ENCODE measurements at places on chromosomes 2 and 18.

GRCh38 chr2:26558271-26559043, 80.5 kb upstream of the OTOF start:
- DNase-seq = no peak

DNA sequence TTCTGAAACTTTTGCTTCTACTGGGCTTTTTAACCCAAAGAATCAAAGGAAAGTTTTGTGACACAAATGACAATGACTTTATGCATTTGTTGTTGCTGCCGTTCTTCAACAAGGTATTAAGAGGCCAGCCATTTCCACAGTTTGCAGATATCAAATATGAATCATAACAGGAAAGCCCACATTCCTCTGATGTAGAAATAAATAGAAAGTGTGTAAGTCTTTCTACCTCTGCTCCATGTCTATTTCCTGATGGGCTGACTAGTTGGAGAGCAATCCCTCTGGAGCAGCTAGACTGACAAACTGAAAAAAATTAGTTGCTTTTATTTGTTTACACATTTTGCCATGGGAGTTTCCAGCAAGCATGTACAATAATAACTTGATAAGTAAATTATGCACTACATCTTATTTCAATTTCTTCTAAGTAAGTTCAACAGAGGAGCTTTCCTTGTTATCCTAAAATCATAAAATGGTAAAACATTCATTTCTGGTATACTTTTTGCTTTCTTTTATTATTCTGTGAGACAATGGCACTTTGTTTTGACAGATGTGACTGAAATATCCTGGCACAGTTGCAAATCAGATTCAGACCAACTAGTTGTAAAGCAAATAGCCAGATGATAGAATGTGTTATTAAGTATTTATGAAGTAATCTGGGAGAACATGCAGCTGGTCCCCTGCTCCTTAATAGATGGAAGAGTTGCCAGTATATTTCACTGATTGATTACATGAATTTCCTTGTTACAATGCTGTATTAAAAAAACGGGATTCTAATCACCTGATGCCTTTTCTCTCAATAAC, 266.7 kb downstream of the METTL4 start:
- DNase-seq = no peak

DNA sequence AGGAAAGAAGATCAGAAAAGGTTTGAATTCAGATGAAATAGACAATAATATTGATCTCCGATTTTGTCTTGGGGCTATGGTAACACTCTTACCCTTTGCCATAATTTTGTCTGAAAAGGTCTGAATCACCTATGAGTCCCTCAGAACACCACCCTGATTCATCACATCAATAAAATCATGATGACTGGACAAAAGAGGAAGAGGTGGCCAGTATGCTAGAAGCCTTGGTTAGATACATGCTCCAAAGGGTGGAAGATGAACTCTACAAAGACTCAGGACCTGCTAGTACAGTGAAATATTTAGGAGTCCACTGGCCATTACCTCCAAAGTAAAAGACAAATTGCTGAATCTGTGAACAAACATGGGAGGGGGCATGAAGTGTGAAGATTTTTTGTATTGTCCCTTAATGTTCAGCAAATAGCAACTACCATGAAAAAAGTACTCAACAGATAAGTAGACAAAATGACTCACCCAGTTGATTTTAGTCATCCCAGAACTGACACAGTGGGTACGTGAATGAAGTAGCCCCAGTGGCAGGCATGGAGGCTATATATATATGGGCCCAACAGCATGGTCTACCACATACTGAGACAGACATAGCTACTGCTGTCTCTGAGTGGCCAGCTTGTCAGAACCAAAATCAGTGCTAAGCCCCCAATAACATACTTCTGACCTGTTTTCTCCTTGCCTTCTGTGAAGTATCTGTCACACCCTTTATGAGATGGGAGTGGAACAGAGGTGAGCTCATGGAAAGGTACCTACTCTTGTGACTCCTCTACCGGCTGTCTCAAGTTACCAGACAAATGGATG, 36.5 kb upstream of the GLS start:
- DNase-seq = no peak

- no peak for DNase-seq
Measured at GRCh38 chr2:174510583-174511189, 23.9 kb upstream of the GPR155 start.

- DNase-seq = no peak
Measured at GRCh38 chr2:1936427-1936980, 192.2 kb upstream of the PXDN start.

DNA sequence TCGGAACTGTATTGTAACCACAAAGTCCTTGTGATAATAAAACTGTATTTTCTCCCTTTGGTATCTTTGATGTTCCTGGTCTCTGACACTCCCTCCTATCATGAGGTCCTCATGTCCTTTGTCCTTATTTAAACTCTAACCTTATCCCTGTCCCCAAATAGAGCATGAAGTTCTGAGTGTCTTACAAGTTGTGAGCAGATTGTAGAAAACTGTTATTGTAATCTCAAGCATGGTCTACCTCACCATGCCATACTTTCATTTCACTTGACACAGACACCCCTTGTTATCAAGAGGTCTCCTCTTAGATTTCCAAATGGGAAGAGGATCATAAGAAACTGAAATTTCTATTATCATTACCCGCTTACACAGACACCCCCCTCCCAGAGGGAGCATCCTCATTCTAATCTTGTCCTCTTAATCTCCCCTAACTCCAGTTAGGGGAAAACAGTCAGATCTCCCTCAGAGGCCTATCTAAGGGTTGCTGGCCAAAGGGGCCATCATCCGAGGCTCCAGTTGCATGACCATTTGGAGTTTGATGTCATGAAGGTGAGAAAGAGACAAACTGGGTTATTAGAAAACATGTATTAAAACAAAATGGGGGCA, 29.0 kb downstream of the MYO3B start:
- no peak for DNase-seq

DNA sequence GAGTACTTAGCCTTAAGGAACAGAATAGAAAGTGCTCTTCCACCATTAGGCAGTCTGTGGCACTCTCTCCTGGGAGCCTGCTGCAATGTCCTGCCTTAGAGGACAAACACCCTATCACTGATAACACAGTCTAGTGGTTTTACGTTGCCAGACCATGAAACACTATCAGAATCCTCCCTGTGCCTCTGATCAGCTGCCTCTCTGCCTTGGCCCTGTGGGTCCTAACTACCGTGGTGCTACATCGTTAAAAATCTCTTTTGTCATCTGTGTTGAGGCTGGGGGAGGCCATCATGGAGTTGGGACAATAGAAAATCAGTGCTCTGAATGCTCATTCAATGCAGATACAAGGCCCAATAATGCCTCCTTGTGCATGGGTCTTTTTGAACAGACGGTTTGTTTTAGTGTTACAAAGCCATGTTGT, 11.9 kb upstream of the APCDD1 start:
- no peak for DNase-seq

GRCh38 chr2:234945339-234945873, 6.4 kb upstream of the SH3BP4 start:
- no peak for DNase-seq
